NAMALWA (cell line): ENCODE measurements at places on chromosomes 3 and 15.

DNA sequence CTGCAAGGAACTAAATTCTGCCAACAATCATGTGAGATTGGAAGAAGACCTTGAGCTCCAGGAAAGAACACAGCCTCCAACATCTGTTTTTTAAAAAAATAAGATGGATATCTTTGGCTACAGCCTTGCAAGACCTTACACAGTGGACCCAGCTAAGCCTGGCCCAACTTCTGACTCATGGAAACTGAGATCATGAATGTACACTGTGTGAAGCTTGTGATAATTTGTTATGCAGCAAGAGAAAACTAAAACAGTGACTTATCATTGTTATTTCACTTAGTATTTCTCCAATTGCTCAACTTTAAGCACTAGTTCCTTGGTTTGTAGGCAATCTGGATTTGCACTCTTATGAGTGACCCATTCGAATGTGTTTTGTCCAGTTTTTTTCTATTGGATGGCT lies 29.3 kb downstream of the SHQ1 start:
- DNase-seq: no peak

DNA sequence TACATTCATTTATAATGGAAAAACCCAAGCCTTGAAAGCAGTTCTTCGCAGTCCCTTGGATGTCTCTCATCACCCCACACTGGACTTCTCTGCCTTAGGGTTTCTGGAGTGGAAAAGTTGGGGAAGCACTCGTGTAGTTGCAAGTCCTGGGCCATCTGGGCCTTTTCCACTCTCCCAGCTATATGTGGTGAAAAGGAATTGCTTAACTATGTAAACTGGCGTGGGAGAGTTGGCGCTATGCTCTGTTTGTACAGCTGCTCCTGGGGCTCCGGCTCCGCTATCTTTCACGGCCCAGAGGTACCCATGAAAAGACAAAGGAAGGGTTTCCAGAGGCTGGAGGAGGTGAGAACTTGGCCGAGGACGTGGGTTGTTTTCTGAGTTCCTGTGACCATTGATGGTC lies 81.1 kb upstream of the MYZAP start:
- no peak for DNase-seq

DNA sequence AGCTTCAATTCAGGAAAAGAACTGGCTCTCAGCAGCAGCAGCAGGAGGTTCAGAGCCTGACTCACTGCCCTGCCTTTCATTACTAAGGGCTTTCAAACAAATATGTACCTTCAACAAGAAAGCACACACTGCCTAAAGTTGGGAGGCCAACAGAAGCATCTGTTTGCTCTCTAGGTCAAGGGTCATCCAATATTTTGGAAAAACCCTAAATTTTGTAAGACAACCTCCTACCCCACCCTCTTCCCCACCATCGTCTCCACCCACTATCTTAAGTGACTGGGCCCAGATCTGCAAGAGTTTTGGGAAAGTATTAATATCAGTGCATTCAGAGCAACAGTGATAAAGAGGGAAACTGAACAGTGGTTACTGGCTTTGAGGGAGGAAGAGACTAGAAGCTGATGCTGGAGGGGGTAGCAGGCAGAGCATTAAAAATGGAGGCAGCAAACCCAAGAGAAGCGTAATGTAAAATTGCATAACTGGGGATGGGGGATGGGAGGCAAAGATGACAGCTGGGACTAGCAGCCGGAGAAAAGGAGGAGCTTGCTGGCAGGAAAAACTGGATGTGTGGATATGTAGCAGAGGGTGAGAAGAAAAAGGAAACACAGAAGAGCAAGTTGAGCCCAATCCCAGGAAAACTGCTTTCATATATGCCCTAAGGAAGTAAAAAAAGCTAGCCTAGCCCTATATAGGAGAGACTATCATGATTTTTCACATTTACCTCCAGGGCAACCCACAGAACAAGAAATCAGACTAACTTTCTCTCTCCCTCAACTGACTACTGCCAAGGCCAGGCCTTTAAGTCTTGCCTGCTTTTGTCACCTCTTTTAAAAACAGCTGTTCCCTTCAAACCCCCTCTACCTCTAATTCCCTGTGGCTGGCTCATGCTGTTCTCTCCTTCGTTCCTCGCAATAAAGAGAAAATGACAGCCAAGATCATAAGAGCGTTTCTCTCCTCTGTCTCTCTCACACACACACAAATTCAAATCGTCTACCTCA lies 31.4 kb downstream of the NPTN start:
- no peak for DNase-seq

- DNase-seq: no peak
These were observed at the start of gene ROBO2 for GRCh38 chr3:77039606-77040171. Gene ROBO2 (plus strand): TSS chr3:77040099. CDS start chr3:77040786, 687 bp downstream.

GRCh38 chr15:53843166-53843565 lies 83.7 kb upstream of the WDR72 start:
- no peak for DNase-seq

GRCh38 chr15:65790694-65791334 lies 1.3 kb downstream of the DENND4A start:
- DNase-seq: peak; percentile 83

DNA sequence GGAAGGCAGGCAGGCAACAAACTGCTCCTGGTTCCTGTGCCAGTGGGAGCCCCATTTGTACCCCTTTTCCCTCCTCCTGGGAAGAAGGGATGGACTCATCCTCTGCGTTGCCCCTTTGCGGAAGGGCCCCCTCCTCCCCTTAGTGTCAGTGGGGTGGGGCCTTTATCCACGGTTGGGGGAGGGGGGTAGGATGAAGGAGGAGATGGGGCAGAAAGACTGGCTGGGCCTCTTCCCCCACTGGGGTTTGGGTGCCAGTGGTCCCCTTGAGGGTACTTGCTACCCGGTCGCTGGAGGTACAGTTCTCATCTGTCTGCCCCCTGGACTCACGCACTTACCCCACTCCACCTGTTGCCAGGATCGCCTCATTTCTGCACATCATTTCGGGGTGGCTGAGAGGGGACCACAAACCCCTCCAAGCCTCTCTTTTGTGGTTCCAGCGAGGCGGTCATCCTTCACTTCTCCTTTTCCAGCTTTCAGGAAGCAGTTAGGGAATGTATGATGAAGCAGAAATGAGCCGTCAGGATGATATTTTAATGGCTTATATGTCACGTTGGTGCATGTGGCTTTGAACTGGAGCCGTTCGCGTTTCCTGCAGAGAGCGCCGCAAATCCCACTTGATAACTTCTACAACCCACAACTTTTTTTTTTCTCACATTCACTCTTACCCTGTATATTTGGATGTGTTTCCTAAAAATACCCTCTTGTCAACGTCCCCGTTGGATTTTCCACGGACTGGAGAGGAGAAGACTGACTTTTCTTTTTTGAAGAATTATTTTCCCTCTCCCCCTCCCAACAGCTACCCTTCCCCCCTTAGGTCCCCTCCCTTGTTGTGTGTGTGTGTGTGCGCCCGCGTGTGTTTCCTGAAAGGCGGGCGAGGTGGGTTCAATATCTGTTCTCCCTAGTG lies at the start of gene ZIC4:
TSS of gene ZIC4 (minus strand) at position 516 of the 904 bp plus-strand sequence. CDS start 3,746 bp downstream, outside the sequence.
- DNase-seq: no peak

DNA sequence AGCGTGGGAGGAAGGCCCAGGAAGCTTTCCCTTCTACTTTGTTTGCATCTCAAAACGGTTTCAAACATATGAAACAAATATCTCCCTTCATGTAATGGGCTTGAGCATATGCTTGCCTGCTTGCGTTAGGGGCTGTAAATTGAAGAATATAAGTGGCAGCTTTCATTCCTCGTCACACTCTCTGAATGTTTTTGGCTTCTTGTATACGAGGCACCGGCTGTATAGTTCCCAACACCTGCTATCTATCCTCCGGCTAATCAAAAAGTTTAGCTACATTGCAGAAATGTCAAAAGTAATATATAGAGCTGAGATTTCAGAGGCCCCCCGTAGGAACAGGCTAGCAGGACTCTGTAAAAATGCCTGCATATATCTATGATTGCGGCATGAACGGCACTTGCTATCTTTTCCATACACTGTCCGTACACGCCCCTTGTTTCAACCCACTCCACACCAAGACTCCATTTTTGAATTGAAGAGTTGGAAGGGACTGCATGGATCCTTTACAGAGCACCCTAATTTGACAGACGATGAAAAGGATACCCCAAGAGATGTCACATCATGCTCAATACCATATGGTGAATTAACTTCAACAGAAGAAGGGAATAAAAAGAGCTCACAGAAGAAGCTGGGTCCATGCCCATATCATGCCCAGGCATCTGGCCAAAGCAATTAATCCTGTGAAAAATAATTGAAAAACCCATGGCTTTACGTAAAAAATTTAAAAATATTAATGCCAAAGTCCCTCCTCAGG lies 2.5 kb downstream of the MASP1 start:
- no peak for DNase-seq

- DNase-seq: peak; percentile 81
These were observed 6.4 kb upstream of the ANKDD1A start for GRCh38 chr15:64905119-64905831.

DNA sequence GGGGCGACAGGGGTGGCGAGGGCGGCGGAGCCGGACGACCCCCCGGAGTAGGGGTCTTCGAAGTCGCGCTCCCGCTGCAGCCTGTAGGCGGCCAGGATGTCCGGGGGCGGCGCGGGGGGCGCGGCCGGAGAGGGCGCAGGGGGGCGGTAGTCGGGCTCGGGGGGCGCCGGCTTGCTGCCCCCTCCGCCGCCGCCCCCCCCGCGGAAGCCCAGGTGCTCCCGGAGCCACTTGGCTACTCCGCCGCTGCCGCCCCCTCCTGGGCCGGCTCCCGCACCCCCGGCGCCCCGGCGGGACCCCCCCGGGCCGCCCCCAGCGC lies 230 bp downstream of the SHF start:
- DNase-seq: no peak

DNA sequence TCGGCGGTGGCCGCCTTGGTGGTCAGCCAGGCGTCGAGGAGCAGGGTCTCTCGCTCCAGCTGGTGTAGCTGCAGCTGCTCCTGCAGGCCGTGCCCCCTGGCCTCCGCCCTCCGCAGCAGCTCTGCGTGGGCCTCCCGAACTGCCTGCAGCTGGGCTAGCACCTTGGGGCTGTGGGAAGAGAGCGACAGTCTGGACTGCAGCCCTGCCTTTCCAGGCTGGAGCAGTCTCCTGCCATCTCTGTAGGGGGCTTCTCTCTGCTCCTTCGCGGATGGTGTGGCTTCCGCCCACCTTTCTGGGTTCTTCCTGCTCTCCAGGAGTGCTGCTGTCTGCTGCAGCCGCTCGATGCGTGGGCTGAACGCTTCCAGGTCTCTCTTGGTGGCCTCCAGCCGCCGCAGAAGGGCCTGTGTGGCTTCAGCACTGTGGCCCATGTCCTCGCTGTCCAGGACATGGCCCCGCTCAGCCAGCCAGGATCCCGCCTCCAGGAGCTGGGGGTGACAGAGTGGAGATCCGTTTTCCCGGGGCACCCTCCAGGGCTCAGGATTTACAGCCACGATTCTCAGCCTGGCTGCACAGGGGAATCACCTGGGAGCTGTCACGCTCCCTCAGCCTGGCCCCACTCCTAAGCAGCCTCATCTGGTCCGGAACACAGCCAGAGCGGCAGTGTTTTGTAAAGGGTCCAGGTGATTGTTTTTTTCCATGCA lies 16.8 kb downstream of the PLA2G4B start:
- no peak for DNase-seq

GRCh38 chr15:75230551-75231371 lies 27.4 kb upstream of the GOLGA6C start:
- peak; percentile 82 for DNase-seq

DNA sequence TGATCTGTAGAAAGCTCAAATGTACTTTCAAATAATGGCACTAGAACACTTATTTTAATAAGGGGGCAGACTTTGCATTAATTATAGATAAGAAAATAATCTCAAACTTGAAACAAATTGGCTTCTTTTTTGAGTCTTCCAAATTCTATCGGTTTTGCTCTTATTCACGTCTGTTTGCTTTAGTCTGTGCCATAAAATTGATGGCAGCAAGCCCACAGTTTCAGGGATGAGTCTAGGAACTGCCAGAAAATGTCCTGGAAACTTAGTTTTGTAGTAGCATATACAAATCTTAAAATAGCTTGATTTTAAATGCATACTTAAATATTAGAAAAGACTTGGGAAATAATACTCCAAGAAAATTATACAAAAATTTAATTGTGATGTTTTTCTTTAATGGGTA lies 39.7 kb downstream of the BCHE start:
- no peak for DNase-seq

DNA sequence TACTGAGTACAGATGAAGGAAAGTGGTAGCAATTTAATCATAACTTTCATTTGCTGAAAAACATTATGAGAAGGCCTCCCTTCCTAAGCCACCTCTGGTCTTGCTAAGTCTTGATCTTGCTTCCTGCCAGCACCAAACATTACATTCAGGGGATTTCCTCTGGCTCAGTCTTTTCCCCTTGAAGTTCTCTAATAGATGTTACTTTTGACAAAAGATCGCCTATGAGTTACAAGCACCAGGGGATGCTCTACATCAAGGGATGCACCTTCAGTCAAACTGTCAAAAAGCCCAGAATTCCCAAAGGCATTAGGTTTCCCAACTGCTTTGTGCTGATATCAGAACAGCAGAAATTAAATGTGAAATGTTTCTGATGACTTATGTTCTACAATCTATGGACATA lies 47.3 kb downstream of the AQP9 start:
- DNase-seq: no peak

GRCh38 chr3:128697341-128697740 lies 28.6 kb upstream of the RAB7A start:
- DNase-seq: peak; percentile 23

- DNase-seq: no peak
These were observed 61.2 kb downstream of the LYSMD4 start for GRCh38 chr15:99671926-99672635.

DNA sequence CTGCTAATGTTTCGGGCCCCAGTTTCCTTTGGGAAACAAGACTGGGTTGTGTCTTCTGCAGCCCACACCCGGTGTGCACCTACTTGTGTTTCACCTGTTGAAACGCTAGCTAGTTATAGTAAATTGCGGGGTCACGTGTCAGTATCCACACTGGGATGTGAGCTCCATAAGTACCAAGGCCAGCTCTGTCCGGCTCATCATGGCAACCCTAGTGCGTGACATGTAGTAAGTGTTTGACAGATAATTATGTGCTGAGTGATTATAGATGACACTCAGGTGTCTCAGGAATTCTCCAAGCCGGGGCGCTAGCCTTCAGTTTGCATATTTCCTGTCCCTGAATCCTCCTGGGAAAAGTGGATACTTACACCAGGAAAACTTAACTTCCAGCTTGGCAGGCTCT lies 12.8 kb downstream of the APOD start:
- DNase-seq: no peak

DNA sequence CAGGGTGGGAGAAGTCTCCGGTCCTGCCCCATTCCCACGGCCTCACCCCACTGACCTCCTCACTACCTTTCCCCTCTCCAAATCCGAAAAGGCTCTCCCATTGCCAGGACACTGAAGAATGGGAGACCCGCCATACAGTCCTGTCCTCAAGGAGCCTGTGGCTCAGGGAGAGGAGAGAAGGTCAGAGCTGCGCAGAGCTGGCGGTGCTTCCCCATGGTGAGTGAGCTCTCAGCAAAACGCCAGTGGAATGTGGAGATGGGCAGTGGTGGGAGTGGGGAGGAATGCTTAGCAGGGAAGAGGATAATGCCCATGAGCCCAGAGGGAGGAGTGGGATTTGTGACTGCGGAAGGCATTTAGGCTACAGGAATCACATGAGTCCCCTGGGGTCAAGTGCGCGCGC lies 20.1 kb downstream of the FAM43A start:
- DNase-seq: no peak

- DNase-seq: no peak
These were observed 109.0 kb upstream of the NEDD4 start for GRCh38 chr15:56102441-56102840.
